Suppressor macrophage (primary cell): ENCODE measurements at places on chromosomes 13 and 19.
A peak's percentile ranks its signal among the peaks of the same experiment; 100 is the strongest.

- no peak for DNase-seq
Measured at GRCh38 chr13:32751340-32751739, 165.1 kb downstream of the PDS5B start.

DNA sequence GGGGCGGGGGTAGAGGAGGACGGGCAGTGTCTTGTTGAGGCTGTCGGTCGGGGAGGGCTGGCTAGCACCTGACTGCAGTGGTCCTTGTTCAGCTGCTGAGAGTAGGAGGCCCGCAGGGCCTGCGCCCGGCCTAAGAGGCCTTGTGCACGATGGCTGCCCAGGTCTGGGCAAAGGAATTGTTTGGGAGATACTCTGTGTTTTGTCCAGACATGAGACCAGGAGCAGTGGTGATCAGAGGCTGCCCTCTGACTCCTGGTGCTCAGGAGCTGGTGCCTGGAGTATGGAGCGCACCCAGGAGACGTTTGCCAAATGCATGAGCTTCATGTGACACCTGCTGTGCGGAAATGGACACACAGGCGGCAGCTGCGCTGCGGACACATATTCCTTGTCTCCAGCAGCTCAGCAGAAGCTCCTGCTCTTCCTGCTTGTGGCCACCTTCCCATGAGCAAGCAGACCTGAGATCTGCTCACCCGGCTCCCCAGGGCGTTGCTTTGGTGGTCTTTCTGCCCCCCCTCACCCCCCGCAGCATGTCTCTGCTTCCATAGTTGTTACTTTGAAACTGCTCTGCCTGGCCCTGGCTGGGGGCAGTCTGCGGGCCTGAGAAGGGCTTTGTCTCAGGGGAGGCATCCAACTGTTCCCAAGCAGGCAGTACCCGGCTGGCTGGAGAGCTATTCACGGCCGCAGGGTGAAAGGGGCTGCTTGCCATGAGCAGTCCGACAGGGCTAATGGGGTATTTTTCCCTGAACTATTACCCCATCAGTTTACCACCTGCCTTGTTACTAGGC is 163.9 kb downstream of the TEX29 start:
- DNase-seq = no peak

- no peak for DNase-seq
Measured at GRCh38 chr13:30289533-30289932, 17.8 kb downstream of the KATNAL1 start.

- DNase-seq = no peak
Measured at GRCh38 chr19:21912654-21913053, 76.7 kb upstream of the ZNF43 start.

DNA sequence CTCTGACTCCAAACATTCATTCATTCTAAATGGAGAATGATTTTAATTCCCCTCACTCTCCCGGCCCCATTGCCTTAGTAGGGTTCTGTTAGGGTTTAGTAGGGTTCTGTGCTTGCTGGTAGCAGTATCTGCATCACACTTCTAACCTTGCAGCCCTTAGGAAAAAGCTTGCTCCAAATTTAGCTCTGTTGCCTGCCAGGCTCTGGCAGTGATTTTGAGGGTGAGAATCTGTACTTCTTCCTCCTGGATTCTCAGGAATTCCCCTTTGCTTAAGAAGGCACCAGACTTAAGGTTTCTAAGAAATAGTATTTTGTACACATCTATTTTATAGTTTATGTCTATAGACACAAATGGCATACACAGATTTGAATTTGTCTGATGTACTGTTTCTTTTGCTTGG is 14.7 kb downstream of the B3GLCT start:
- DNase-seq = no peak

GRCh38 chr19:918481-919198 is 1.5 kb downstream of the KISS1R start:
- DNase-seq = no peak

DNA sequence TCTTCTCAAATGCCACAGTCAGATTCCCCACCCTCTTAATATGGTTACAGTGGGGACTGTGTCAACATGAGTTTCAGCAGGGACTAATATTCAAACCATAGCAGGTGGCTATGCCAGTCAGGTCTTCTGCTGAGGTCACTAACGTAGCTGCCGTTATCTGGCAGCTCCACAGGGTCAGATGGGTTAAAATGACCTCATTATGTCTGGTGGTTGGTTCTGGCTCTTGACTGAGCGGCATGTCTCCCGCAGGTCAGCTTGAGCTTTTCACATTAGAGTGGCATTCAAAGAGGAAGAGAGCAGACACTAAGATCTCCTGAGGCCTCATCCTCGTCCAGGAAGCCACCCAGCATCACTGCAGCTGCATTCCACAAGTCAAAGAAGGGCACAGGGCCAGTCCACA is 21.4 kb upstream of the IPO5 start:
- DNase-seq = no peak

DNA sequence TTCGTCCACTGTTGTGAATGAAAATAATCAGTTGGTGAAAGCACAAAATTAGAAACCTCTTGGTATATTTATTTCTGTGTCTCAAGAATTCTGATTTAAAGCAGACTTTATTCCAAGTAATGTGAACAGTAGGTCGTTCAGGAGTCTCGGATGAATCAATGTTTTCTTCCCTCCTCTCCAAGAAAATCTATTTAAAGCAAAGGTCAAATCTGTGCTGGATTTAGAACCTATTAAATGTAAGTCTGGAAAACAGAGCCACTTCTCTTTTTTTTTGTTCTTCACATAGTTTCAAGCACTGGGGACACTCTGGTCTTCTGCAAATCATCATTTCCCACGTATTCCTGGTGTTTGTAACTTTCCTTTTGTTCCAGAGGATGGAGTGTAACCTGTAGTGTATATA is 312.7 kb downstream of the ATP8A2 start:
- DNase-seq = no peak

- no peak for DNase-seq
Measured at GRCh38 chr13:50521831-50522149, 321.7 kb downstream of the DLEU7 start.

DNA sequence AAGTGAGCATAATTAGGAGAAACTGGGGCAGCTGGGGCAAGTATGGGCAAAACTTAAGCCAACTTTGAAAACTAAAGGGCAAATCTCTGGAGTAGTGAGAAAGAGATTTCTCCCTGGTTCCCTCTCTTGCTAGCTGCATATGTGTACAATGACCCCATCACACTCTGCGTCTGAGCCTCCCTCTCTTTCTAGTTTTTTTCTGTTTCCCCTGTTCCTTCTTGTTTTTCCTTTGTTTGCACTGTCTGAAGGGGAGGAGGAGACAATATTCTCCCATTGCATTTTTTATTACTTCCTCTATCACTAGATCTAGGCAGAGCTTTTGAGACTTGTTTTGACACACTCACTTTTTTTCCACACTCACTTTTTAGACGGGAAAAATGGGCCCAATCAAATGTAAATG is 11.2 kb upstream of the CLDN10 start:
- DNase-seq = no peak

DNA sequence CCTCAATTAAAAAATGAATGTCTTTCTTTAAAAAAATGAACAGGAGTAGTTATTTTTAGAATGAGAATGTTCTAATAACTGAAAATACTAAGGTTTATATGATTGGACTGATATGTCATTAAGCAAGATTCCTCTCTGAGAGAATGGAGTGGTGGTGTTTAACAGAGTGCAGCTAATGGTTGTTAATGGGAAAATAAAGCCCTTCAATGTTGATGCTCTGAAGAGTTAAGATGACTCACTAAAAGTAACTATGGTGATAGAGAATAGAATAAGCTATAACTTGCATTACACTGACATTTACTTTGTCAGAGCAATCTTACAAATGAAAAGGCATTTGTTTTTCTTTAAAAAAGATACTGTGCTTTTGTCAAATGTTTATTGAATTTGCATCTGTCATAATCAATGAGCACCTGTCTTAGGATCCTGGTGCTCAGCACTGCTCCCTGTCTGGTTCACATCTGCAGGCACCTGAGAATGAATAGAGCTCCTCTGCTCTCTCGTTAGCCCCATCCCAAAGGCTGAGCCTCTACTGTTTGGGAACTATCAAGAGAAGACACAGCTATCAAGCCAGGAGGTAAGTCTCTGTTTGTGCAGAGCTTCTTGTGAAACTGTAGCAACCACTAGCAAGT is 15.1 kb downstream of the PABPC3 start:
- DNase-seq = no peak

- no peak for DNase-seq
Measured at GRCh38 chr13:29125934-29126424, 305.8 kb downstream of the MTUS2 start.

GRCh38 chr13:113152984-113153809 is 5.3 kb upstream of the PROZ start:
- DNase-seq = peak; percentile 43

GRCh38 chr13:22227895-22228294 is 557.0 kb downstream of the FGF9 start:
- DNase-seq = peak; percentile 33

- DNase-seq = no peak
Measured at GRCh38 chr13:37899753-37900152, 30.2 kb upstream of the TRPC4 start.

GRCh38 chr19:8654591-8655339 is 24.3 kb downstream of the NFILZ start:
- peak; percentile 79 for DNase-seq

- no peak for DNase-seq
Measured at GRCh38 chr13:73850104-73850873, 283.9 kb downstream of the KLF12 start.

GRCh38 chr19:2392366-2392765 is 32.3 kb downstream of the TMPRSS9 start:
- DNase-seq = no peak

- DNase-seq = peak; percentile 26
Measured at GRCh38 chr13:48656608-48657007, 2.9 kb downstream of the CYSLTR2 start.

GRCh38 chr13:97495678-97496077 is 61.7 kb downstream of the RAP2A start:
- DNase-seq = no peak

DNA sequence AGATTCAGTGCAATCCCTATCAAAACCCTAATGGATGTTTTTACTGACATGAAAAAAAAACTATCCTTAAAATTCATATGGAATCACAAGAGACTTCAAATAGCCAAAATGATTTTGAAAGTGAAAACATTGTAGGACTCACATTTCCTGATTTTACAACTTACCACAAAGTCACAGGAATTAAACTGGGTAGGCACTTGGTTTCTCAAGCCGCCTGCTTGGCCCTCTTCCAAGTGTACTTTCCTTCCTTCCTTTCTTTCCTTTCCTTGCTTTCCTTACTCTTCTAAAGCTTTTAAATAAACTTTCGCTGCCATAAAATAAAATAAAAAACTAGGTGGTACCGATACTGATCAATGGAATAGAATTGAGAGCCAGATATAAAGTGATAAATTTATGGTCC is 21.0 kb upstream of the CD33 start:
- peak; percentile 72 for DNase-seq

GRCh38 chr13:74662905-74663304 is 528.7 kb upstream of the KLF12 start:
- no peak for DNase-seq

GRCh38 chr13:113813749-113814434 is 50.0 kb downstream of the GAS6 start:
- no peak for DNase-seq

DNA sequence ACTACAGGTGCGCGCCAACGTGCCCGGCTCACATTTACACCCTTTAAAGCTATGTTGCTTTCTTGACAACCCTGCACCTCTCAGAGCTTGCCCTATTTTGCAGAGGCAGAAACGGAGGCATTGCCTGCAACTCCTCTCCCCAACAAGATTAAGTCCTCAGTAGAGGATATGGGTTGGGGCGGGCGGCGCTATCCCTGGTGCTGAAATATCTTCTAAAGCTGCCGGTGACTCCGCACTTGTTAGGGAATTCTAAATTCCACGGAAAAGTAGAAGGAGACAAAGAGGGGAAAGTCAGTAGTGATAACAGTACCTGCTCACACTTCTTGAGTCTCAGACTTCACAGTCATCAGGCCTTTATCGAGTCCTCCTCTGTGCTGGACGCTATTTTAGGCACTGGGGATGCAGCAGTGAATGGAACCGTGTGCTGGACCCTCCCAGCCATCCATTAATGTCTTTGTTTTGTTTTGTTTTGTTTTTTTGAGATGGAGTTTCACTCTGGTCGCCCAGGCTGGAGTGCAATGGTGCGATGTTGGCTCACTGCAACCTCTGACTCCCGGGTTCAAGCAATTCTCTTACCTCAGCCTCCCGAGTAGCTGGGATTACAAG is 18.0 kb downstream of the SLC5A5 start:
- no peak for DNase-seq

- DNase-seq = peak; percentile 83
Measured at GRCh38 chr13:42354241-42355091, 82.5 kb downstream of the AKAP11 start.

DNA sequence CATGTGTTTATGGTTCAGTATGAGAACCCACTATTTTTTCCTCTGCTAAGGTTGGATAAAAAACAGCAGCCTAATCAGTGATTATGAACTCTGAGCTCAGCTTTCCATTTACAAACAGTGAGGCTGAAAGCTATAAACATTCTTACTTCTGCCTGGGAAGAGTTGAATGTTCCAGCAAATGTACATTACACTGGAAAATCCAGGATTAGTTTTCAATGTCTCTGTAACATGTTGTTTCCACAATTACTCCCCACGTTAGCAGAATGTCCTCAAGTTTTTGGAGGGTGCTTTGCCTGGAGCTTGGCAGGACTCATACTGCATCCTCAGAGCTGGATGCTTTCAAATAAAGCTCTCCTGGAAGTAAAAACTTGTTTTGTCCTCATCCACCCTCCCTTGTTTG is 150.4 kb downstream of the POSTN start:
- no peak for DNase-seq

- no peak for DNase-seq
Measured at GRCh38 chr13:100944791-100945345, 270.3 kb upstream of the TMTC4 start.

DNA sequence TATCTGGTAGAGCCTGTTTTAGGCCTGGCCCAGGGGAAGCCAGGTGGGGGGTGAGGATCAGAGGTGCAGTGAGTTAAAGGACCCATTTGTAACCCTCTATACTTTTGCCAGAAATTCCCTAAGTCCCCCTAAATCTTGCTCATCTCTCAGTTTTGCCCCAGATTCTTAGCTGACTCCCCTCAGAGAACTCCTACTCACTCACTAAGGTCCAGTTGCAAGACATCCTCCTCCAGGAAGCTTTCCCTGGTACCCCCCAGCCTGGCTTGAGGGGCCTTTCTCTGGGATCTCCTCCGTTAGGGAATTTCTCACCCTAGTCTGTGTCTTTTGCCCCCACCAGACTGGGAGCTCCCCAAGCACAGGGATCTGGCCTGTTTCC is 1.9 kb downstream of the TSKS start:
- no peak for DNase-seq
